ENCODE measurements at places on chromosomes 5 and 9. TPM values are rescaled to one million over a fixed set of nuclear protein-coding genes. Genes with fewer than 3 reads are reported as not detected.

Gene NIPAL4
- total RNA-seq: 13.5 TPM

Gene BHMT2
- total RNA-seq: not detected

Gene LCN1
- not detected for total RNA-seq

Gene ARAP3
- 4.5 TPM for total RNA-seq

Gene IL4
- total RNA-seq: not detected

Gene FCN2
- not detected for total RNA-seq

Gene PCSK1
- total RNA-seq: 0.22 TPM

Gene GDF9
- total RNA-seq: 0.14 TPM

Gene SPINK6
- 0.45 TPM for total RNA-seq

Gene PHF2
- 16.9 TPM for total RNA-seq

Gene BTNL3
- total RNA-seq: not detected

Gene TMEM252
- total RNA-seq: not detected

Gene PCDHA1
- 0.14 TPM for total RNA-seq

Gene GPX8
- 34.0 TPM for total RNA-seq

Gene SLC1A1
- total RNA-seq: 1.0 TPM

Gene RFESD
- total RNA-seq: 2.0 TPM

Gene TCF7
- total RNA-seq: 11.3 TPM

Gene PCDHB4
- total RNA-seq: not detected

Gene CLTA
- 328 TPM for total RNA-seq

Gene PCDHGC4
- not detected for total RNA-seq

Gene C9orf50
- total RNA-seq: 0.36 TPM

Gene CSF1R
- 0.10 TPM for total RNA-seq

Gene PAEP
- total RNA-seq: 0.45 TPM

Gene PIP5KL1
- 2.0 TPM for total RNA-seq

Gene LPAR1
- 21.4 TPM for total RNA-seq

Gene SLC6A7
- 0.05 TPM for total RNA-seq

Gene CDHR2
- 0.19 TPM for total RNA-seq

Gene C6
- not detected for total RNA-seq

Gene WNK2
- total RNA-seq: 5.9 TPM

Gene CER1
- total RNA-seq: not detected

Gene PAPPA
- total RNA-seq: 30.6 TPM
